ENCODE measurements at places on chromosomes 5 and 9.

GRCh38 chr5:36441280-36441679 lies 139.6 kb upstream of the RANBP3L start:
- DNase-seq = no peak

DNA sequence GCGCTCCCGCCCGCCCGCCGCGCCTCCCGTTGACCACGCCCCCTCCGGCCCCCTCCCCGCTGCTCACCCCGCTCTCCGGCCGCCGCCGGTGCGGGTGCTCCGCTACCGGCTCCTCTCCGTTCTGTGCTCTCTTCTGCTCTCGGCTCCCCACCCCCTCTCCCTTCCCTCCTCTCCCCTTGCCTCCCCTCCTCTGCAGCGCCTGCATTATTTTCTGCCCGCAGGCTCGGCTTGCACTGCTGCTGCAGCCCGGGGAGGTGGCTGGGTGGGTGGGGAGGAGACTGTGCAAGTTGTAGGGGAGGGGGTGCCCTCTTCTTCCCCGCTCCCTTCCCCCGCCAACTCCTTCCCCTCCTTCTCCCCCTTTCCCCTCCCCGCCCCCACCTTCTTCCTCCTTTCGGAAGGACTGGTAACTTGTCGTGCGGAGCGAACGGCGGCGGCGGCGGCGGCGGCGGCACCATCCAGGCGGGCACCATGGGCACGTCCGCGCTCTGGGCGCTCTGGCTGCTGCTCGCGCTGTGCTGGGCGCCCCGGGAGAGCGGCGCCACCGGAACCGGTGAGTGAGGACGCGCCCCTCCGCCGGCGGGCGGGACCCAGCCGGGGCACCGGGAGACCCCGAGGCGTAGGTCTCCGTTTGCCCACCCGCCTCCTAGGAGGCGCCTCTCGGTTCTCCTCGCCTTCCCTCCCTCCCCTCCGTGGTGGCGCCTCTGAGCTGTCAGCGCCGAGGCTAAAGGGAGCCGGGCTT lies at the start of gene VLDLR:
VLDLR (plus strand) TSS at position 66 of the 739 bp plus-strand sequence; CDS start at position 469, 403 bp downstream.
- peak; percentile 76 for DNase-seq

- no peak for DNase-seq
Measured at GRCh38 chr9:72925891-72926290, 27.0 kb downstream of the ALDH1A1 start.

DNA sequence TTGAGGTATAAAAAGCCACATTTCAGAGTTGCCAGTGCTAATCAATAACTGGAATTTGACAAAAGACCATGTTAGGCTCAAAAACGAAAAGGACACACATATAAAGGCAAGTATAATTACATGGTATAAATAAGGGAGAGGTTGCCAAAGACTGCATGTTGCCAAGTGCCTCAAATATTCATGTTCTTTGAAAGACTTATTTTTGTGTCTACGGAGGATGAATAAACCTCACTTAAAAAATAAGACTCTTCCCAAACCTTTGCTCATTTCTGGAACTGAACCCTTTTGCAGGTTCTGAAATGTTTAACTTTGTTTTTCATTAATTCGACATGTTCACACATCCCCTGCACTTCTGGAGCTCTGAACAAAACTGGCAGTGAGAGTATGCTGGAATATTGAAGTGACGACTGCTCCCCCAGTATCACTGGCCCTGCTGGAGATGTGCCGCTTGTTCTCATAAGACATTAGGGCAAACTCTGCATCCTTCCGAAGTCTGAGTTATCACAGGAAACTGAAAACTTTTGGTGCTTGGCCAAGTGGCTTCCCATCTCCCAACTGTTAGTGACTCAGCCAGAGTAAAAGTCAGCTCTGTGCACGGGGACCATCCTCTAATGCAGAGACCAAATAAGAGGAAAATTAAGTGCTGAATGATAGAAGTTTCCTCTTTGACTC lies 336.8 kb downstream of the GLIS3 start:
- no peak for DNase-seq

DNA sequence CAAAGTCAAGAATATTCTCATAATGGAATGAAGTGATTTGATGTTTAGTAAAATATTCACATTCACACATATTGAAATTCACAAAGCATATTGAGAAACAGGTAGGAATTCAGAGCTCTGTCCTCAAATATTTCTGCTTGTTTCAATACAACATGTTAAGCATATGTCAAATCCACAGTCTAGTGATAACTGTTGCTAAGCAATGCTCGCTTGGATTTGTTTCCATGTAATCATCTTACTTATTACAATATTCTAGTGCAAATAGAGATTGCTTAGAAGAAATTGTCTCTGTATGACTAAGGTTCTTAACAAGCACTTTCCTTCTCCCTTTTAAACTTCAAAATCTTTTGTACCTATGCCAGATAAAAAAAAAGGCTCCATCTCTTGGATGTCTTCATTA lies 995.7 kb downstream of the CDH18 start:
- DNase-seq = no peak
